ENCODE measurements at places on chromosomes 3 and 15.

- DNase-seq, result no peak
Measured at GRCh38 chr15:39025321-39025720, 460.7 kb upstream of the RASGRP1 start.

- DNase-seq, result no peak
Measured at GRCh38 chr15:90002428-90002844, 1.3 kb downstream of the ZNF710 start.

- no peak for DNase-seq
Measured at GRCh38 chr15:56241374-56242105, 2.1 kb downstream of the RFX7 start.

- DNase-seq, result no peak
Measured at GRCh38 chr3:172077197-172077757, 37.9 kb downstream of the FNDC3B start.

DNA sequence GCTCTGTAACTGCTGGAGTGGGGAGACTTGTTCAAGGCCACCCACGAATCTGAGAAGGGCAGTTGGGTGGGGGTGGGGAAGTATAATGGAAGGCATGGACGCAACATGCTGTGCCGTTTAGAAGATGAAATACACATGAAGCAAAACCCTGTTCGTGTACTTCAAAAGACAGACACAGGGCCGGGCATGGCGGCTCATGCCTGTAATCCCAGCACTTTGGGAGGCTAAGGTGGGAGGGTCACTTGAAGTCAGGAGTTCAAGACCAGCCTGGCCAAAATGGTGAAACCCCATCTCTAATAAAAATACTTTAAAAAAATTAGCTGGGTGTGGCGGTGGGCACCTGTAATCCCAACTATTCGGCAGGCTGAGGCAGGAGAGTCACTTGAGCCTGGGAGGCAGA, 36.9 kb upstream of the SFMBT1 start:
- no peak for DNase-seq

DNA sequence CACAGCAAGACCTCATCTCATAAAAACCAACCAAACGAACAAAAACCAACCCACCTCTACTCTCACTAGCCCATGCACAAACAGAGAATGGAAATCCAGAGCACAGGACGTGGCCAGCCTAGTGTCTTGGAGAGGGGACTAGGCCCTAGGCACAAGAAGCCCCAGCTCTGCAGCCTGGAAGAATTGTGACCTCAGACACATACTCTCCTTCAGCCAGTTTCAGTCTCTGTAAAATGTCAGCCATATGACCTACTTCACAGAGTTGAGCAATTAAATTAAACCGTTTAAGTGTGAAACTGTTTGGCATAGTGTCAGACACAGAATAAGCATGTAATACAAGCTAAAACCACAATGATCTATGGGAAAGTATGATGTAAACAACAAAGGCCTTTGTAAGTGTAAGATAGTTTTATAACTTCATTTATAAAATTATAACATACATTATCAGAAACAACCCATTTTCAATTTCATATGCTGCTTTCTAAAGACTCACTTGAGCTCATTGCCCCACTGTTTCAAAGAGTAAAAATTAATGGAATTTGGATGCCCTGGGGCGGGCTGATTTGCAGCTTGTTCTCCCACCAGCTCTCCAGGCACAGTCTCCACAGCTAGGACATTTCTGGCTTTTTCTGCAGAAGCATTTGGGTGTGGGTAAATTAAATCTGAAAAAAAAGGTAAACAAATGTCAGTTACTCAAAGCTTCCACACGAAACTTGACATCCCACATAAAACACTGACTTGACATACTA, 32.9 kb downstream of the TBC1D2B start:
- no peak for DNase-seq

GRCh38 chr15:58549013-58549784, 117.4 kb downstream of the LIPC start:
- DNase-seq, result no peak

DNA sequence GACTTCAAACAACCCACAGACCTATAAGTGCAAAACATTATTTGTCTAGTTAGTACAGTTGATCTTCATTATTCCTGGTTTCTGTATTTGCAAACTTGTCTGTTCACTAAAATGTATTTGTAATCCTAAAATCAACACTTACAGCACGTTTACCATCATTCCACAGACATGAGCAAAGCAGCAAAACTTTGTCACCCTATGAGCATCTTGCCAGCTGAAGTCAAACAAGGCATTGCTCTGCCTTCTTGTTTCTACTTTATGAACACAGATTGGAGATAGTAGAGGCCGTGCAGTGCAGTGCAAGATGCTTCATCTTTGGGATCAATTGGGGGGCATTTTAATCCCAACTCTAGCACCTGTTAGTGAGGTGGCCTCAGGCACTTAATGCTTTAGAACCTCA, 202.1 kb downstream of the NLGN1 start:
- DNase-seq, result no peak

DNA sequence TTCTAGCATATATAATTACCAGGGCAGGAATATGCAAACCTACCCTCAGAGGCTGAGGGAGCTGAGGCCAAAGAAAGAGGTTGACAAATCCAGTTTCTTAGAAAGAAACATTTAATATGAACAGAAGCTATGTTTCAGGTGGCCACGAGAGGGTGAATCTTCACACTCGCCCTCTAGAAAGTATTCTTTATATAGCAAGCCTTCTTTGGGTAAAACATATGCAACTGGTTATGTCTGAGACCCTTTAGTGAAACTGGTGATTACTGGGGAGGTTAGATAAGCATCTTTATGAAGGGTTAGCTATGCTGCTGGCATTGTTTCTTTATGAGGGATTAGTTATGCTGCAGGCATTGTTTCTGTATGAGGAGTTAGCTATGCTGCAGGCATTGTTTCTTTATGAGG, 50.7 kb upstream of the GOLGA6L2 start:
- DNase-seq, result no peak

DNA sequence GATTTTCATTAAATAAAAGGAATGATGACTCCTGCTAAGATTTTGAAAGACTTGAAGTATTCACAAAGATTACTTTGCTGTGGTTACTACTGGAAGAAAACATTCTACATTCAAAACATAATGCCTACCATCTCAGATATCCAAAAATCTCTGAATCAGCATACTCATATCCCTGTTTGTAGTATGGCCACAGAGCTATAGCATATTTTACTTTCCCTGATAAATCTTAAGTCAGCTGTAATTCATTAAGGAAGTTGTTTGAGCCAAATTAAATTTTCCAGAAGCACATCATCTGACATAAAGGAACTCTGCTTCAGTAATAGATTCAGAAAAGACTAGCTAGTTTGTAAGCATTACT, 942.0 kb downstream of the ROBO1 start:
- DNase-seq, result no peak

- no peak for DNase-seq
Measured at GRCh38 chr15:80578871-80579270, 116.2 kb upstream of the ABHD17C start.

GRCh38 chr3:27127879-27128278, 241.3 kb downstream of the NEK10 start:
- no peak for DNase-seq

DNA sequence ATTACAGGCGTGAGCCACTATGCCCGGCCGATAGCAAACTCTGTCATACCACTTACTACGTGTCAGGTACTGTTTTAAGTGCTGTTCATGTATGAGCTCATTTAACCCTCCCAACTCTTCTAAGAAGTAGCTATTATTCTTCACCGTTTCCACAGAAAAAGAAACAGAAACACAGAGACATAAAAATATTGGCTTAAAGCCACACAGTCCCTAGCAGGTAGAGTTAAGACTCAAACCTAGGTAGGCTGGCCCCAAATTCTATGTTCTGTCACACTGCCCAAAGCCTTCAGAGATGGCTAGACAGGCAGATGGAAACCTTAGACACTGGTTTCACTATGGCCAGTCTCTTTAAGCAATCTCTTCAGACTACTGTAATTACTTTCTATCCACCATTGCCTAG, 149.8 kb upstream of the KCNMB2 start:
- DNase-seq, result no peak

DNA sequence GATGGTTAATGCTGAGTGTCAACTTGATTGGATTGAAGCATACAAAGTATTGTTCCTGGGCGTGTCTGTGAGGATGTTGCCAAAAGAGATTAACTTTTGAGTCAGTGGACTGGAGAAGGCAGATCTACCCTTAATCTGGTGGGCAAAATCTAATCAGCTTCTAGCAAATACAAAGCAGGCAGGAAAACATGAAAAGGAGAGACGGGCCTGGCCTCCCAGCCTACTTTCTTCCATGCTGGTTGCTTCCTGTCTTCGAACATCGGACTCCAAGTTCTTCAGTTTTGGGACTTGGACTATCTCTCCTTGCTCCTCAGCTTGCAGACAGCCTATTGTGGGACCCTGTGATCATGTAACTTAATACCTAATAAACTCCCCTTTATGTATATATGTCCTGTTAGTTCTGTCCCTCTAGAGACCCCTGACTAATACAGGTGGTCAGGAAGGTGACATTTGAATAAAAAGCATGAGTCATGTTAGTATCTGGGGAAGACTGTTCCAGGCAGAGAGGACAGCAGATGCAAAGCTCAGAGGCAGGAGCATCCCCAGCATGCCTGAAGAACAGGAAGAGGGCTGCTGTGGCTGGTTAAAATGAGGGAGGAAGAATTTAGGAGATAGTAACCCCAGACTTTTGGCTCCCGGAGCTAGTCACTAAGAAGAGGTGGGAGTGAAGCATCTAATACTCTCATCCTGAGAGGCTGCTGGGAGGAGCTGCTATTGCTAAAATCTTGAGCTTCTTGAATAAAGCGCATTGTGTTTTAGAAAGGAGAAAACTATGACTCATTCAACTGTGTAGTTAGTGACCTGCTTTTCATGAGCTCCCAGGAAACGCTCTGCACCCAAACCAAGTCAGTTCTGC, 207.4 kb upstream of the HES1 start:
- no peak for DNase-seq

DNA sequence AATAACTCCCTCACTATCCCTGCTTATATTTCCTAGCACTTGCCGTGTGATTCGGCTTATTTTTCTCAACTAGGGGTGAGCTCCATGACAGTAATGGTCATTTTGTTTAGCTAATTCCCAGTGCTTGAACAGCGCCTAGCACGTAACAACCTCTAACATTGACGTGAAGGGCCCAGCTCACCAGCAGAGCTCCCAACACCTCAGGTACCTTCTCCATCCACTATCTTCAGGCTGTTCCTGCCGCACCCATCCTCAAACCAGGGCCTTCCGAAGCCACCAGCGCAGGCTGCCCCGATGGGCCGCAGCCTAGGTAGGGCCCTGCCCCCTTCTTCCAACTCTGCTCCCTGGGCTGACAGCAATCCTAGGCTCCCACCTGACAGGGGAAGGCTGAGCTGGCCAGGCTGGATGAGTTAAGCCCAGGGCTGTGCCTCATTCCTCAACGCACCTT, 751 bp upstream of the RPS17 start:
- no peak for DNase-seq

DNA sequence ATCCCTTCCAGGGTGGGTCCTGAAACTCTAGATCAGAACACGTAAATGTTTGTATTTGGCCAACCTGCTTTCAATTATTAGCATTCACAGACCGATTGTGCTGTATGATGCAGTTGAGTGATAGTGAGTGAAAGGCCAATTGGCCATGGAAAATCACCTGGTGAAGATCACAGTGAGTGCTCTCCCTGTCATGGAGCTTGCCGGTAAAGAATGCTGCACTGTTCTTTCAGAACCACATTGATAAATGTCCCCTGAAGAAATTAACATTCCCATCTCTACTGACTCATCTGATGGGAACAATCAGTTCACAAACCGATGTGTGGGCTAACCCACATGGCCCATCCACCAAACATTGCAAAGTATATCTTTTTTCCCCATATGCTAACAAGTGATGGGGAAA, 324.8 kb upstream of the TBL1XR1 start:
- no peak for DNase-seq

- DNase-seq, result no peak
Measured at GRCh38 chr3:160608870-160609269, 43.5 kb upstream of the KPNA4 start.

DNA sequence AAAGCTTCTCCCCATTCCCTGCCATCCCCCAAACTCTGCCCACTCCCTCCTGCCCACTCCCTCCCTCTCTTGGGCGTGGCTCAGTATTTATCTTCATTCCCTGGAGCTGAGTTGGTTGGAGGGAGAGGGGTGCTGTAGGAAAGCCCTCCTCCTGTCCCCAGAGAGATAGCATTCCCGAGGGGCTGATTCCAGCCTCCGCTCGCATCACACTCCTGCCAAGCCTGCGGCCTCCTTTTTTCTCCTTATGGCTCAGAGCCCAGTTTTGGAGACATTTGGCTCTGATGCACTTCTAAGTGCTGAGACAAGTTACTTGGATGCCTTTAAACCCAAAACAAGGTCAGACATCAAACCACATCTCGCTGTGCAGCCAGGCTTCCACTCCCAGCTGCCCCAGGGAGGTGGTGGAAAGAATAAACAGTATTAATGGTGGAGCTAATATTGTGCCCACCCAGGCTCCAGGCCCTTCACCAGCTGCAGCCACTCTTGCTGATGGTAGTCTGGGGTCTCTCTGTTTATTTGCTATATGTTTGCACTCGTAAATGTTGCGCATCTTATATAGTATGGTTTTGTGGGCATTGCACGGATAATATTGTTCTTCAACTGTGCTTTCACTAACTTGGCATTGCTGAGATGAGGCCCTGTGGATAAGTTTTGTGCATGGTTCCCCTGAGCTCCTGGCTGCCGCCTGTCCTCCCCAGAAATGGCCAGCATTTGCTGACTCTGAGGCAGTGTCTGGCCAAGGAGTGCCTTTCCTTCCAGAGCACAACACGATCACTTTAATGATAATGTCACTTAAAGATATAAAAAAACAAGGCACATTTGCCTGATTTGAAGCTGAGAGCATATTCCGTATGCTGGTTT, 157.2 kb downstream of the LRRC28 start:
- DNase-seq, result no peak

GRCh38 chr3:128355543-128355919, 111.2 kb downstream of the DNAJB8 start:
- no peak for DNase-seq

DNA sequence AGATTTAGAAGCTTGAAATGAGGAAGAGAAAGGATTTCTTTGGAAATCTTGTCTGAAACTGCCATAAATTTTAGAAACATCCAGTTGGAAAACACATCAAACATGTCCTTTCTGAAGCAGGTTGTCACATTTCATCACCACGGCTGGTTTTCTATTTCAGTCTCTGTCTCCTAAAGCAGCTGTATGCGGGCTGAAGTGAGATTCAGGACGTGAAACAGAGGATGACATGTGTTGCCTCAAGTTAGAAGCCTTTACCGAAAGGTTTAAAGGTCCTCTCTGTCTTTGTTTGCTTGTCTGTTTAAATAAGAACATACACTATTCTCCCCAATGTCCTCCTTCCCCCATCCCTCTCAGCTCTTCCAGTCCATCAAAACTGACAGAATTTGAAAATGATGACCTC, 141.9 kb downstream of the SQOR start:
- no peak for DNase-seq

DNA sequence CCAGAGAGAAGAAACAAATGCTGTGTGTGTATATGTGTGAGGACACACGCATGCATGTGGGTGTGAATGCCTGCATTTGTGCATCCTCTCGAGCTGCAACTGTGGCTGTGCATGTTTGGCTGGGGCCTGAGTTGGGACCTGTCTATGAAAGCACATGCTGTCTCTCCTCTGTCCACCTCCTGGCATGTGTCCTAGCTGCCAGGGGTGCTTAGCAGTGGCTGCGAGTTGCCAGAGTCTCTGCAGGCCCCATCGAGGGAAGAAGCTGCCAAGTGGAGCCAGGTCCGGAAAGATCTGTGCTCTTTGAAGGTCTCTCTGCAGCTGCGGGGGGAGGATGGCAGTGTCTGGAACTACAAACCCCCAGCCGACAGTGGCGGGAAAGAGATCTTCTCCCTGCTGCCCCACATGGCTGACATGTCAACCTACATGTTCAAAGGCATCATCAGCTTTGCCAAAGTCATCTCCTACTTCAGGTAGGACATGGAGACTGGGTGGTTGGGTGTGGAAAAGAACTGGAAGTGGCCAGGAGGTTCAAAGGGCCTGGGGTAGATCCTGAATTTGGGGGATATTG, 30.7 kb downstream of the NR1I2 start:
- no peak for DNase-seq

Measured in activated CD8-positive, alpha-beta memory T cell treated with anti-CD3 and anti-CD28 coated beads for 1 hour (primary cell).